Chondrocyte (in vitro differentiated cells): ENCODE measurements at places on chromosomes 11 and 22.

DNA sequence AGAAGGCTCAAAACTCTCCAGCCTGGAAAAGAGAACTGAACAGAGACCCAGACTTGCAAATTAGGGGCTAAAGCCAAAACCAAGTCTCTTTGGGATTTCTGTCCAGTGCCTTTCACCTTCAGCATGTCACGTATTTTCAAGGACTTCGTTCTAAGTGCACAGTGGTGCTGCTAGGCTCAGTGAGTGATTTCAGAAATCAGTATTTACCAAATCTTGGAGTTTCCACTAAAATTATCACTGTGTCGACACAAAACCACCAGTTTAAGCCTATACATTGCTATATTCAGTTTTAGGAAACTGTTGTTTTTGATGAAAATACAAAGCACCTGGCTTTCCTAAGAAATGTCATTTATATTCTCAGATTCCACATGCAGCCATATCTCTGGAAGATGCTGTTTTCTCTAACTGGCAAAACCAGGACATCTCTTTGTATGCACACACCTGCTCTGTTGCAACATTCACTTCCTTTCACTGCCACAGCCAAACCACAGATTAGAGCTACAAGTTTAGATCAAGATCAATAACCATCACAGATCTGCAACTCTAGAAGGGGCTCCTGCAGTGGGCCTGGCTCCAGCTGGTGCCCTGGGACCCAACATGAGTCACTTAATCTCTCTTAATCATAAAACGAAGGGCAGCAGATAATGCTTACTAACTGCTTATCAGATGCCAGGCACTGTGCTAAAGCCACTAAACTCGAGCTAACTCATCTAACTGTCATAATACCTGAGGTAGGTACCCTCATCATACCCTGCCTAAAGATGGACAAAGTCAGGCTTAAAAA is 22.3 kb downstream of the SMCO4 start:
- peaks cover 4% of the 10 kb centered on the region for H3K36me3 ChIP-seq
- H3K27me3 ChIP-seq: no peaks in the 10 kb centered on the region
- H3K4me1 ChIP-seq: peaks cover 23% of the 10 kb centered on the region
- no peak for DNase-seq
- H3K4me3 ChIP-seq: no peak overlapping the region
- no peak overlapping the region for H3K27ac ChIP-seq

- H3K36me3 ChIP-seq: peaks cover 10% of the 10 kb centered on the region
- no peaks in the 10 kb centered on the region for H3K27me3 ChIP-seq
- peak overlapping the region; percentile 75 for H3K4me3 ChIP-seq
- peak overlapping the region; percentile 87 for H3K27ac ChIP-seq
Observed at GRCh38 chr11:65353900-65354264, 669 bp upstream of the TIGD3 start.

DNA sequence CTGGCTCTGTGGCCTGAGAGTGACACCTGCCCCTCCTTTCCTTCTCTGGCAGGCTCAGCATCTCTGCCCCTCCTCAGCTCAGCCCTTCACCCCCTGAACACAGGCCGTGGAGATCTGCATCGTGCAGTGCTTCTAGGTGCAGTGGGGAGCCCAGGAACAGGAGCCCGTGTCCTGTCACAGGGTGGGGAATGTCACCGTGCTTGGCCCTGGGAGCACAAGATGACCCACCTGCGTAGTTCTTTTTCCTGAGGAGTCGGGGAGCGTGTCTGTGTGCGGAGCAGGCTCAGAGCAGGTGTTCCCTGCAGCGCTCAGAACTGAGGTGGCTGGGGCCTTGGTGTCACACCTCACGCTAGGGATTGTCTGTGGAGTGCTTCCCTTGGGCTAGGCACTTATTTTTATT is 10.6 kb downstream of the TBC1D22A start:
- DNase-seq: peak; percentile 64
- H3K27ac ChIP-seq: no peak overlapping the region
- H3K36me3 ChIP-seq: no peaks in the 10 kb centered on the region
- H3K27me3 ChIP-seq: no peaks in the 10 kb centered on the region

- H3K27me3 ChIP-seq: no peaks in the 10 kb centered on the region
- no peak overlapping the region for H3K27ac ChIP-seq
Observed at GRCh38 chr11:45151362-45151982, 5.0 kb downstream of the PRDM11 start.
